ENCODE measurements at places on chromosomes 12 and 14.

GRCh38 chr14:93729993-93730392 lies 58.3 kb downstream of the PRIMA1 start:
- no peak for DNase-seq

DNA sequence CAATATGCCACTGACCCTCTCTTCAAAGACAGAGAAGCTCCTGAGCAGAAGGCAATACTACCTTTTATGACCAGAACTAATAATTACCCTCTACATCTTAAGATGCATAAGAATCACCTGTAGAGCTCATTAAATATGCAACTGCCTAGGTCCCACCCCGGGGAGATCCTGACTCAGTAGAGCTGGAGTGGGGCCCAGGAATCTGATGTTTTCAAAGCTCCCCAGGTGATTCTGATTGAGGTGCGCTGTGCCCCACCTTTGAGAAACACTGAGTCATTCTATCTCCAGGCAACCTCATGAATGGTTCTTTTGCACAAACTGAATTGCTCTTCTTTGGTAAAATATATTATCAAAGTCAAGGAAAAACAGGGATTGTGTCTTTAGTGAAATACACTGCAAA lies 149.3 kb upstream of the BMP4 start:
- DNase-seq: no peak

- no peak for DNase-seq
Measured at GRCh38 chr14:29953501-29953900, 25.9 kb upstream of the PRKD1 start.

GRCh38 chr12:129257524-129257923 lies 404.2 kb downstream of the GLT1D1 start:
- no peak for DNase-seq

DNA sequence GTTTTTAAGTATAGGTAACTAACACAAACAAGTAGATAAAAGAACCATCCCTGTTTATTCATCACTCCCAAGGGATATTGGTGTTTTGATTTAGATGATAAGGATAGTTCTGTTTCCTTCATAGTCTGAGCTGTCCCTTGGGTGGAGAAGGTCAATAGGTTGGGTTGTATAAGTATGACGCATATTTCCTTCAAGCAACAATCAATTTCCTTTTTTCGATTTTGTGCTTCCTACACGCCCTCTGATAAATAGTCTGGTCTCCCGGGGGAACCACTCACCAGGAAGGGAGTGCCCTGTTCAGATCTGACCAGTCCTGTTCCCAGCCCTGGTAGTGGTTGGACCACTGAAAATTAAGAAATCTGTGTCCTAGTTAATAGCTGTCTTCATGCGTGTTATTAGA lies 378.8 kb upstream of the FAR2 start:
- DNase-seq: no peak

DNA sequence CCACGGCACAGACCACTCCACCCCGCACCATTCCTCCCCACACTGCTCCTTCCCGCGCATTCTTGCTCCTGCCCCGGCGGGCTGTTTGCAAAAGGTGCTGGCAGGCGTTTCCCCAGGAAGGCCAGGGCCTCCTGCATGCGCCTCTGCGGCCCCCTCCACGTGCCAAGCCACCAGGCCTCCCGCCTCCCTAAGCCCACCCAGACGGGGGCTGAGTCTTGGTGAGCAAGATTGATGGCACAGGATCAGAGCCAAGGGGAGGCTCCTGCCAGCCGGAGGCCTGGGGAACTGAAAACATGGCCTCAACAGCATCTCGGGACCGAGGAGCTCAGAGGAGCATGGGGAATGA lies 328.3 kb upstream of the DIO3 start:
- DNase-seq: no peak

GRCh38 chr12:10716277-10716676 lies 6.8 kb downstream of the YBX3 start:
- DNase-seq: no peak

- no peak for DNase-seq
Measured at GRCh38 chr14:34691206-34691605, 23.2 kb downstream of the CFL2 start.

GRCh38 chr12:122921917-122922316 lies 26.0 kb upstream of the VPS37B start:
- no peak for DNase-seq

DNA sequence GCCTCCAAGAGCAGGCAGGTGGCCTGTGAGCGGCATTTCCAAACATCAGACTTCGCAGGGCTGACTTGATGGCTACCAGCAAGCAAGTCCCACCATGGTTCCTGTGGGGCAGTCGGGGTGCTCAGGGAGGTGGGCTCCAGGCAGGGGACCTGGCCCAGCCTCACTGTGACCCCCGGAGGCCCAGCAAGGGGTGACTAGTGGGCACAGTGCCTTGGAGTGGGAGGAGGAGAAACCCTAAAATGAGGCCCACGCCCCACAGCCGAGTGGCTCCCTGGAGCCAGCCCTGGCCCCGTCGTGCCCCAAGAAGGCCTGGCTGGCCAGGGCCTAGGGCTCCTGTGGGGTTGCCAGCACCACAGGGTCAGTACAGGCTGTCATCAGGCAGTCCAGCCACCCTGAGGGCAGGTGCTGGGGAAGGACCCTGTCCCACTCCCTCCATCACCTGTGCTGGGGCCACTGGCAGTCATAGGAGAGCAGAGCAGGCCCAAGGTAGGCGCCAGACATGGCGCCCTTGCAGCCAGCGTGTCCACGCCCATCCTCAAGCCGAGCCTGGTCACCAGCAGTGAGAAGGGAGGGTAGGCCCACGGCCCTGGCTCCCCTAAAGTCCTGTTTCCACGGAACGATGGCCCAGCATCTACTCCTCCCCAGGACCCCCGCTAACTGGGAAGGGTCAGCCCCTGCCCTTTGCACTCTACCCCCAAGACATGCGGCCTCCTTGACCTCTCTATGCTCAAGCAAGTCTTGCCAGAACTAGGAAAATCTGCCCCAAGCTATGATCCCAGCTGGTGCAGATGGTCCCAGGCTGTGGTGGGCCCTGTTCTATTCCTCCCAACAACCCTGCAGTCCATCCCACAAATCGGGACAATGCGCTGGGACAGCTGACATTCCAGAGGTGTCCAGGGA lies 144.2 kb upstream of the C14orf180 start:
- DNase-seq: no peak

DNA sequence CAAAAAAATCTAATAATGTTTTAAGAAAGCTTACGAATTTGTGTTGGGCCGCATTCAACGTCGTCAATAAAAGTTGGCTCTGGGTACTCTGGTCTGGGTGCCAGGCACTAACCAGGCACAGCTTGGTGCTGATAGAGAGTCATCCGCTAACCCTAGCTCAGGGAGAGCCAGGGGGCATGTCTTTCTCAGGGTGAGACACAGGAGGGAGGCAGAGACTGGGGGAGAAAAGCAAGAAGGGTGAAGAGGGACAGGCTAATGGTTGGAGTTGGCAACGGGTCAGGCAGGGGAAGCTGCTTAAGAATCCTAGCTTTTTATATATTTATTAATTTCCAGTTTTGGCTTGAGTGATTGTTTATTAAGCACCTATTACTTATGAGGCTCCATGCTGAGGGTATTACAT lies 105.0 kb downstream of the CMKLR1 start:
- DNase-seq: no peak

GRCh38 chr14:74875941-74876913 lies at the start of gene PROX2:
PROX2 (minus strand) TSS chr14:74876145; CDS start chr14:74863834, 12,311 bp downstream.
- no peak for DNase-seq

GRCh38 chr12:65885312-65885711 lies 61.0 kb downstream of the HMGA2 start:
- DNase-seq: no peak

- DNase-seq: no peak
Measured at GRCh38 chr12:67697443-67697842, 48.9 kb downstream of the DYRK2 start.

GRCh38 chr14:103702497-103703432 lies 12.5 kb downstream of the XRCC3 start:
- no peak for DNase-seq

DNA sequence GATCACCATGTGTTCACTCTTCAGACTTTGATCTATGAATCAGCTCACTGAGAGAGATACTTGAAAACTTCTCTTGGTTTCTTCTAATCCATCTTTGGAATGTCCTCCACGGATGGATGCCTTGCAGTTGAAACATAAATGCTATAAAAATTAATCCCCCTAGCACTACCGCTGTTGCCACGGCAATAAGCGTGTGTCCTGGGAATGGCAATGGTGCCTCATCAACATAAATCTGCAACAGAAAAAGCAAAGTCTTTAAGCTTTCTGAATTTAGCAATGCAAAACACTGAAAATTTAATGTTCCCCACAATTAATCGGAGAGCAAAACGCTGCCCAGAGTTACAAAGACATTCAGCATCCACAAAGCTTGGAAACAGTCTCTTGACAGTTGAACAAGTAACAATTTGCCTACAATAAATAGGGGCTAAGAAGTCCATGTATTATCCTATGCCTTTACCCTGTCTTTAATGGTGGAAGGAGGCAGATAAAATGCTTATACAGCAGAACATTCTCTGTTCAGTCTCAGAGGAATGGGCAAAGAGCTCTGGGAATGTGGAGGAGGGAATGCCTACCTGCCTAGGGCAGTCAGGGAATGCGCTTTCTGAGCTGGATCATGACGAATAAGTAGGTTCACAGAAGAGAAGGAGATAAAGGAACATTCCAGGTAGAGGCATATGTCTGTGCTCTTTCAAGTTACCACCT lies 70.9 kb upstream of the PPP4R3A start:
- DNase-seq: no peak

- DNase-seq: no peak
Measured at GRCh38 chr14:60760644-60761364, 26.2 kb downstream of the MNAT1 start.

DNA sequence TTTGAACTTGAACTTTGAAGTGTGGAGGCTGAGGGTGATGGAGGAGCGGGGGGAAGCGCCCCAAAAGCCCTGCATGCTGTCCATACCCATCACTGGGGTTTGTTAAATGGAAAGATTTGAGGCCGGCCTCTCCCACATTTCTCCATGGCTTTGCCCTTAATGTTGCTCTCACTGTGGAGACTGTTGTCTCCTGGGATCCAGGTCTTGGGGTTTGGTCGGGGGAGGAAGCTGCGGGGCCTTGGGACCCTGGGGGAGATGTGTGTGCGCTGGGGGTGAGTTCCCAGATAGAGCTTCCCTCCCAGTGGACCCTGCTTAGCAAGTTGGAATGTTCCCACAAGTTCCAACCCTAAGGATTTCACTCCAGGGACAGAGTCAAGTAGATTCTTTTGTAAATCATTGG lies 28.0 kb upstream of the LRTM2 start:
- DNase-seq: no peak

DNA sequence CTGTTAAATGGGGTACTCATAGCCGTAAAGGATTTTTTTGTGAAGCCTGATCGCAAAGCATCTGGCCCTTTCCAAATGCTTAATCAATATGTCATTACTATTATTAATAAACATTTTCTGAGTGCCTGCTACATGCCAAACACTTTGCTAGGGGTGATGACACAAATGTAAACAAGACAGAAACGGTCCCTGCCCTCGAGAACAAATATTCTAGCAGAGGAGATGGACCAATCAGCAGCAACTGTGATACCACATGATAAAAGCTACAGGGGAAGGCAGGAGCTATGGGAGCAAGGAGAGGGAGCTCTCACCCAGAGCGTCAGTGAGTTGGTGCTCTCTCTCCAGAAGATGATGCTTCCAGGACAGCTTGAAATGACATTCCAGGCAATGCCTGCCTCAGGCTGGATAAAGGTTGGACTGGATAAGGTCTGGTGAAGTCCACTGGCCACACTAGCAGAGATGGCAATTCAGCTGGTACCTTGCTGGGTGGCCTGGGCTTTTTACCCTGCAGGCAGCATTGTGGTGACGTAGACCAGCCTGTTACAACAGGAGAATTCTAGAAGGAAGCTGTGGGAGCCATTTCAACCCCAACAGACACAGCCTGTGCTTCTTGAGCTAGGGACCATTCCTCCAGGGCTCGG lies 41.1 kb downstream of the ERH start:
- no peak for DNase-seq

DNA sequence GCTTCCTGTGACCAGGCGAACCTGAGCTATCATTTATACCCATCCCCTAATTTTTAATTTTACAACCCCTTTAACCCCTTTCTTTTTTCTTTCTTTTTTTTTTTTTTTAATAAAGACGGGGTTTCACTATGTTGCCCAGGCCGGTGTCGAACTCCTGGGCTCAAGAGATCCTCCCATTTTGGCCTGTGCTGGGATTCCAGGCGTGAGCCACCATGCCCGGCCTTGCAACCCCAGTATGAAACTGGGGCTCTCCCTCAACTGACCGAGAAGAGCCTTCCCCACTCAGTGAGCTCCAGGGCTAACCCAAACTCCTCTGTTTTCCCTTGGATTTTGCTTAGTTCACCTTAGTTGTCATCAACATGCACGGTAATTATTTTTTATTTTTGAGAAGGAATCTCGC lies 992 bp downstream of the CPSF2 start:
- DNase-seq: no peak

- no peak for DNase-seq
Measured at GRCh38 chr12:77323788-77324415, 258.5 kb upstream of the E2F7 start.

DNA sequence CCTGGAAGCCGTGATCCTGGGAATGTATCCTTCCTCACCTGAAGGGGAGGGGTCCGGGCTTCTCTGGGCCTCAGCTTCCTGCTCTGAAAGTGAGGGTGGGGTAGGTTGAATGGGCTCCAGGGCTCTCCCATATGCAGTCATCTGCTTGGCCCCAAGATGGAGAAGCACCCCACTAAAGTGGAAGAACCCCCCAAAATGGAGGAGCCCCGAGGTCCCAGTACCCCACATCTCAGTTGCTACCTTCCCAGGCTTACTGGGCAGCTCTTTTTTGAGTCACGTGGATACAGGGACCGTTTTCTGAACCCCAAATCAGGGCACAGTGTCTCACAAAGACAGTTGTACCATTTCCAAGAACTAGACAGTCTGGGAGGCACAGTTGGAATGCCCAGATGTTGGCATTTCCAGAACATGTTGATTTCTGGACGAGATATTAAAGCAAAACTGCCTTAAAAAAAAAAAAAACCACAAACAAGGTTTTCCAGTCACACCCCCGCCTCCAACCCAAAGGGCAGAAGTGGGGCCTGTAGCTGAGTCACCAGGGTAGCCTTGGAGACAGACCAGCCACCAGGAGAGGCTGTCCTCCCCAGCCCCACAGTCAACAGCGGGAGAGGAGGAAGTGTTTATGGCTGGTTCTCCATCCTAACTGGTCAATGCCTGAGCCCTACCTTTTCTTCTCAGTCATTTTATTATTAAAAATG lies 12.1 kb downstream of the VASH1 start:
- no peak for DNase-seq

- no peak for DNase-seq
Measured at GRCh38 chr14:58307597-58308316, 9.4 kb downstream of the ARID4A start.
